ENCODE measurements at places on chromosomes 7 and 10.

DNA sequence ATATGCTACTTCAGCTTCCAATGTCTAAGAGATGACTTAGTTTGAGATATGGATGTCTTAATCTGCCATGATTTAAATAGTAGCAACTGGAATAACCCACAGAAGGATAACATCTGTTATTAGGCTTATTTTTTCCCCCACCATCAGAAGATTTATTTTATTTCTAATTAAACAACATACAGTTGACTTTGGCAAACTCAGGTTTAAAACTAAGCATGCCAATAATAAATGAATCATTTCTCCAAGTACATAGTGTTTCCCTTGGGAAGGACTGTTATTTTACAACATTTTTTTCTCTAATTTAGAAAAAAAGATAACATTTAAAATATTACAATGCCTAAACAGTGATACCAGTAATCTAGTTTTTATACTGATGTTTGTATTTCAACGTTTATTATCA lies 58.4 kb downstream of the SFTPD start:
- DNase-seq = no peak

- DNase-seq = no peak
These were observed 33.7 kb upstream of the CSTF2T start for GRCh38 chr10:51733057-51733456.

DNA sequence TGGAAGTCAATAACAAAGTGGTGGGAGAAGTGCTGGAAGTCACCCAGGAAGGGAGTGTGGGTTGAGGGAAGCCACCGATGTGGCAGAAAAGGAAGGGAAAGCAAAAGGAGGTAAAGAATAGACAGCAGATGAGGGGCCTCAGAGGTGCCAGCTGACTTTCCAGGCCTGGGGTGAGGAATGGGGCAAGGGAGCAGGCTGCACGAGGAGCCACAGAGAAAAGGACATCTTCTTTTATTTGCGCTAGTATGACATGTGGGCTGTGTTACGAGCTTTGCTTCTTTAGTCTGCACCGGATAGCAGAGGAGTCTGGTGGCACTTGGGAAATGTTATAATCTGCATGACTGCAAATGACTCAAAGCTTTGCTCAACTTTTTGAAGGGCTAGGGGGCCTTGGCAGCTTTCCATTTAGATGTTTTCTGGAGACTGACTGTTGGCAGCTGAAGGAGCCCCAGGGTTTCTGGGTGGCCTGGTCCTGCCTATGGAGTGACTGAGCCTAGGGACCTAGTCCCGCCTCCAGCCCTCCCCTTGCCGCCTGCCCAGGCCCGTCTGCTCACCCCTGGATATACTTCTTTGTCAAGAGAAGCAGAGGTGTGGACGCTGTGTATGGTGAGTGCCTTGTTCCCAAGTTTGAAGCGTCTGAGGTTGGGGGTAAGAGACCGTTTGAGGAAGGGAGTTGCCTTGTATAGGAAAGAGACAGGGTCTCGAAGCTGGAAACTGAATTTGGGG lies 5.1 kb downstream of the PRXL2A start:
- DNase-seq = no peak

DNA sequence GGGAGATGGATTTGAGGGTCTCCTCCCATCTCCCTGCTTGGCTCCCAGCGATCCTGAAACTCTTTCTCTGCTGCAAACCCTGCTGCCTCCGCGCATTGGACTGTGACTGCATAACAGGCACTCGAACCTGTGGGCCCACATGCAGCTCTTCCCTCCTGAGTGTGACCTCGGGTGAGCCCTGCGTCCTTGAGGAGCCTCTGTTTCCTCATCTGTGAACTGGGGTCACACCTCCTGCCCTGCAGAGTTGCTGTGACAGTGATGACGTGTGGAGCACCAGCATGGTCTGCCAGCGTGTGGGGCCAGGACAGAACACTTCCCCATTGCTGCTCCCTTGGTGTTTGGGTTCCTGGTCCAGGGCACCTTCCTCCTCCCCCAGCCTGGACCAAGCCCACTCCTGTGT lies 46.9 kb upstream of the PSMG3 start:
- DNase-seq = no peak

- DNase-seq = no peak
These were observed 121.3 kb downstream of the AGMO start for GRCh38 chr7:15440482-15440881.

Measured in NCI-H1417 treated with DMSO at 0.1 percent for 48 hours (cell line).